ENCODE measurements at places on chromosomes 12 and 14. TPM values are rescaled to one million over a fixed set of nuclear protein-coding genes. Genes with fewer than 3 reads are reported as not detected.

DNA sequence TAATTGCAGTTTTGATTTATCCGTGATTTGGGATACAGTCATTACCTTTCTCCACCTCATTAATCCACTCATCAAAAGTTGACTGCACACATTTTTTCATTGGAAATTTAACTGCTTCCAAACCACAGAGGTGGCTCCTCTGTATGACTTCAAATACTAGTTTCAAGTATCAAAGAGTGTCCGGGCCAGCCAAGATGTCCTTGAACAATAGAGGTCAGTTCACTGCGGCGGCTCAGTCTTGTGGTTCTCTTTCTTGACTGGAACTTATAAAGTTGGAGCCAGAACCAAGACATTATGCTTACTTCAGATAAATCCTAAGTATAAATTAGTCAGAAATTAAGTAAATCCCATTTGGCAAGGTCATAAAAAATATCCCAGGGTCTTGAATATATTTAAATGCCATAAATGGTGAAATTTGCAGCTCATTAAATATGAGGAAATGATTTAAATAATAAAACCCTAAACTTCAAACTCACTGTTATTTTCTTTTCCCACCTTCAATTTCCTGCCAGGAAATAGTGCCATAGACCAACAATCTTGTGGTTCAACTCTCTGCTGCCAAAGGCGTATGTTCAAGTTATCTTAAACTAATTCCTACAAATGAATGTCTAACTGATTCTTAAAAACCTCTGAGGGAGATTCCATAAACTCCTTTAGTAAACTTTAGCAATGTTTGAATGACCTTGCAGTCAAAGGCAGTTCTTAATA lies 360.8 kb downstream of the AEBP2 start:
- DNase-seq: no peak
- no peak overlapping the region for H3K4me3 ChIP-seq
- H3K4me1 ChIP-seq: peaks cover 11% of the 10 kb centered on the region
- no peak overlapping the region for H3K27ac ChIP-seq
- H3K36me3 ChIP-seq: no peaks in the 10 kb centered on the region

GRCh38 chr12:26247873-26248272 lies 52.5 kb downstream of the SSPN start:
- peaks cover 5% of the 10 kb centered on the region for H3K4me1 ChIP-seq
- H3K4me3 ChIP-seq: no peak overlapping the region
- DNase-seq: no peak
- H3K27ac ChIP-seq: no peak overlapping the region
- H3K36me3 ChIP-seq: no peaks in the 10 kb centered on the region

DNA sequence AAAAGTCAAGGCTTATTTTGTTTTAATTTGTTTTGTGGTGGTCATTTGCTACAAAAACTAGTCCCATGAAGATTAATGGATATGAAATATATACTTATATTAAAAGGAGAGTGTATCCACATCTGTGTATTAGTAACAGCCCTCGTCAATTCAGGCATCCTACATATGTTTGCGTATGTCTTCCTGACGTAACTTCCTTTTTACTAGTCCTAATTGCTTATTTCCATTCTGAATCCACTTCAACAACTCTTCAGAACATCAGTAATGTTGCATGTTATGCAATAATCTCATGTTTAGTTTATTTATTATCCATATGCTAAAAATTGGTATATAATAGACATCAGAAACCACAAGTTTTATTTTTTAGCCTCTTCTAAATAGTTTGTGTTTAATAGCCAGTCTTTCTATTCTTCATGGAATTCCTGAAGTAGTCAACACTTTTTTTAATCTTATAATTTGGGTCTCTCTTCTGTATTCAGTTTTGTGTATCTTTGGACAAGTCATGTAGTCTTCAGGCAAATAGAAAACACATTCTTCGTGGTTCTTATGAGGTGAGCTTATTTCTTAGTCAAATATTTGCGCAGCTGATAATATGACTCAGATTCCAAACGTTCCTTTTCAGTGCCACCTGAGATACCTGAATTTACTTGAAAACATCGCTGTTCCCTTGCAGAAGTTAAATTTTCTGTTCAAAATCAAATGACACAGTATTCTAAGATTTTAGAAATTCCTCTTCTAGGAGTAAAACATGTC lies 268.6 kb downstream of the CCDC59 start:
- DNase-seq: no peak
- H3K27me3 ChIP-seq: no peaks in the 10 kb centered on the region
- H3K4me1 ChIP-seq: no peaks in the 10 kb centered on the region
- no peak overlapping the region for H3K27ac ChIP-seq

GRCh38 chr12:92603741-92604432 lies 98.9 kb upstream of the PLEKHG7 start:
- no peaks in the 10 kb centered on the region for H3K27me3 ChIP-seq
- no peaks in the 10 kb centered on the region for H3K36me3 ChIP-seq
- H3K4me3 ChIP-seq: no peak overlapping the region
- no peak for DNase-seq
- H3K4me1 ChIP-seq: peaks cover 5% of the 10 kb centered on the region

- no peak overlapping the region for H3K4me3 ChIP-seq
- peaks cover 3% of the 10 kb centered on the region for H3K4me1 ChIP-seq
- no peaks in the 10 kb centered on the region for H3K36me3 ChIP-seq
- H3K27me3 ChIP-seq: no peaks in the 10 kb centered on the region
Observed at GRCh38 chr12:67078957-67079356, 190.2 kb upstream of the CAND1 start.

DNA sequence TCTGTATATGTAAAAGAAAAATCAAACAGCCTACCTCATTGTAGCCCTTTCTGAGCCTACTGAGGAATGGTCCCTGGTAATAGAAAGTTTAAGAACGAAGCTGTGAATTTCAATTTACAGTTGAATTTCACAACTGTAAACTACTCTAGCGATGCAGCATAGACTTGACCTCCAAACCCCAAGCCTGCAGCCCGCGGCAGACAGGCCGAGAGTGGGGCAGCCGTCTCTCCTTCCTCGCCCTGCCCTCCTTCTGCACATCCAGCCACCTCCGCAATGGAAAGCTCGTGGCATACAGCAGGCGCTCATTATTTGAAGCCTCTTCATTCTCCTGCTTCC lies 15.3 kb downstream of the RNASE2 start:
- peaks cover 22% of the 10 kb centered on the region for H3K4me1 ChIP-seq
- H3K27ac ChIP-seq: no peak overlapping the region
- H3K4me3 ChIP-seq: peak overlapping the region; percentile 64
- no peaks in the 10 kb centered on the region for H3K27me3 ChIP-seq
- DNase-seq: no peak
- no peaks in the 10 kb centered on the region for H3K36me3 ChIP-seq

GRCh38 chr12:53427905-53428594 lies 4.4 kb downstream of the AMHR2 start:
- no peaks in the 10 kb centered on the region for H3K27me3 ChIP-seq
- no peaks in the 10 kb centered on the region for H3K4me1 ChIP-seq
- no peak overlapping the region for H3K4me3 ChIP-seq
- no peak for DNase-seq
- H3K36me3 ChIP-seq: no peaks in the 10 kb centered on the region
- H3K27ac ChIP-seq: no peak overlapping the region

GRCh38 chr14:72111911-72112310 lies 179.7 kb downstream of the RGS6 start:
- H3K4me1 ChIP-seq: no peaks in the 10 kb centered on the region
- no peaks in the 10 kb centered on the region for H3K27me3 ChIP-seq
- no peak for DNase-seq
- H3K27ac ChIP-seq: no peak overlapping the region

GRCh38 chr12:125187148-125187745 lies 122.0 kb downstream of the AACS start:
- no peak overlapping the region for H3K27ac ChIP-seq
- DNase-seq: no peak
- peaks cover 86% of the 10 kb centered on the region for H3K27me3 ChIP-seq

DNA sequence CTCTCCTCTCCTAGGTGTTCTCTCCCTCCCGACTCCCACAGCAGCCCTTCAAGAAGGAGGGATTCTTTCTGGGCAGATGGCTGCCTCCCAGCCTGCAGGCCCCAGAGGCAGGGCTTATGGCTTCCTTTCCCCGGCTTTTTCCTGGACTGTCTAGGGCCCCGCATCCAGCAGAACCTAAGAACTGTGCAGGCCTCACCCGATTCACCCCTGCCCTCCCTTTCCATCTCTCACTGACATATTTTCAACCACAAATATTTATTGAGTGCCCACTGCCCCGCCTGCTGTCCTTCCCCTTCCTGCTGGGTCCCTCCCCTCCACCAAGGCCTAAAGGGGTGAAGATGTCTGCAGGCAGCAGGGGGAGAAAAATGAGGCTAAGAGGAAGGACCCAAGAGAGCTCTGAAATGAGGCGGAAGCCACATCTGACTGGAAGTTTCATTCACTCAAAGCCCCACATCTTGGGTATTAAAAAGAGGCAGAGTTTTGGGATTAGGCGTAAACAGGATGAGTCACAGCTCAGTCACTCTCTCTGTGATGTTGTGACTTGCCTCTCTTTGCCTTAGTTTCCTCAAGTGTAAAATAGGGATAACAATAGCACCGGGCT lies 2.9 kb downstream of the SCNN1A start:
- H3K4me1 ChIP-seq: peaks cover 88% of the 10 kb centered on the region
- H3K27me3 ChIP-seq: no peaks in the 10 kb centered on the region
- H3K4me3 ChIP-seq: peak overlapping the region; percentile 2

DNA sequence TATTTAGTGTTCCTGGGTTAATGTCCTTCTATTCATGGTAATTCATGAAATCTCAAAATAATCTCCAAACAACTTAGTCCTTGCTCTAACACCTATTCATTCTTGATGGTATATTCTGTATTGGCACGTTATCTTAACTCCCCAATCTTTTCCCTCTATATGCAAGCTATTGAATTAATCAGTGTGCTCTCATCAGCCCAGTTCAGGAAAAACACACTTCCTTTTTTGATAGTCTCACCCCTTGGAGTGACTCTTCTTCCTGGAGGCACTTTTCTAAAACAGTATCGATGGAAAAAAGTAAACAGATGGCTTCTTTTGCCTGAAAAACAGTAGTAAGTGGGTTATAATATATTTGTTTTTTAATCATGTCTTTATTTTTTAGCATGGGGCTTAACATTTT lies 28.6 kb downstream of the TULP3 start:
- peaks cover 54% of the 10 kb centered on the region for H3K36me3 ChIP-seq
- H3K4me3 ChIP-seq: no peak overlapping the region
- H3K4me1 ChIP-seq: no peaks in the 10 kb centered on the region
- H3K27ac ChIP-seq: no peak overlapping the region
- no peaks in the 10 kb centered on the region for H3K27me3 ChIP-seq
- DNase-seq: no peak

DNA sequence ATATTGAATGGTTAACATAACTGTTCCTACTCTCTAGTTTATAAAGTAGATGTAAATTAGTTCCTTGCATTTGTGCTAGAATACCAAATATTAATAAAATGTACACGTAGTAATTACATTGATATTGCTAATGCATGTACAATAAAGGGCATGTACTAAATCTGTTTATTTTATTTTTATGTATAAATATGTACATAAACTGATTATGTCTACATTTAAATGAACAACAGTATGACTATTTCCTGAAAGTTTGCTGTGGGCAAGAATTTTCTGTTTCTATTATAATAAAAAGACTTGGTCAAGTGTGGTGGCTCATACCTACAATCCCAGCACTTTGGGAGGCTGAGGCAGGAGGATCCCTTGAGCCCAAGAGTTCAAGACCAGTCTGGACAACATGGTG lies 257.2 kb upstream of the FOXN3 start:
- no peaks in the 10 kb centered on the region for H3K27me3 ChIP-seq
- H3K36me3 ChIP-seq: no peaks in the 10 kb centered on the region
- H3K4me3 ChIP-seq: no peak overlapping the region
- no peaks in the 10 kb centered on the region for H3K4me1 ChIP-seq

GRCh38 chr12:92234533-92234932 lies 88.9 kb upstream of the BTG1 start:
- H3K27me3 ChIP-seq: no peaks in the 10 kb centered on the region
- H3K4me3 ChIP-seq: no peak overlapping the region
- H3K36me3 ChIP-seq: no peaks in the 10 kb centered on the region
- DNase-seq: no peak

DNA sequence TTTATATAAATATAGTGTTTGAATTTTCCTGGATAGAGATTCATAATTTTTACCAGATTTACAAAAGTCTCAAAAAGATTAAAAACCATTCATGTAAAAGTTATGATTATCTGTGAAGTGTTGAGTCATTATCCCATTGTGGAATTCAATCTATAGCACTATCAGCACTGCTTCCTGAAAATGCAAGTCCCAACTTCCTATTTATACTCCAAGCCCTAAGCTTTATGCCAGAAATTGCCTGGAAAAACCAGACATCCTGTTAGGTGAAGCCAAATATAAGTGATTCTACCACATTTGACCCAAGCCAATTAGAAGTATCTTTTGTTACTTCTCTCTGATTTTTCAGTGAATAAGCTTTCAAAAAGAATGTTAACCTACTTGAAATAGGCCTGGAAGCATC lies 129.1 kb downstream of the GPR135 start:
- H3K36me3 ChIP-seq: peaks cover 9% of the 10 kb centered on the region
- DNase-seq: no peak
- H3K27ac ChIP-seq: peak overlapping the region; percentile 75
- H3K27me3 ChIP-seq: no peaks in the 10 kb centered on the region
- H3K4me1 ChIP-seq: peaks cover 51% of the 10 kb centered on the region

- DNase-seq: no peak
- no peak overlapping the region for H3K4me3 ChIP-seq
- no peak overlapping the region for H3K27ac ChIP-seq
- H3K4me1 ChIP-seq: peaks cover 4% of the 10 kb centered on the region
- no peaks in the 10 kb centered on the region for H3K27me3 ChIP-seq
Observed at GRCh38 chr12:15839041-15839440, 43.1 kb upstream of the STRAP start.

DNA sequence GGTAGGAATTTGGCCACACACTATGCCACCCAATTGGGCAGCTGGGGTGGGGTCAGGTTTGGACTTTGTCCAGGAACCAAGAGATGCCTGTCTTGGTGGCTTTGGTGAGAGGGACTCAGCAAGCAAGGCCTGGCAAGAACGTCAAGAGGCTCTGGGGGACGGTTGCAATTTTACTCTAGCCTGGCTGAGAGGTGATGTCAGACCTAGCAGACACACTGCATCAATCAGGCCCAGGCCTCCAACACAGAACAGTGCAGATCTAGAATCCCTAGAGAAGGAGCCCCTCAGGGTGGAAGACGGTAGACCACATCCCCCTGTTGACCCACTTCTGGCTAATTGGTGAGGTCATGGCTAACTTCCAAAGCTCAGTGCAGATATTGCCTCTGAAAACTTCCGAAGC lies 1.6 kb upstream of the UNC119B start:
- H3K4me3 ChIP-seq: no peak overlapping the region
- H3K27me3 ChIP-seq: no peaks in the 10 kb centered on the region
- no peak overlapping the region for H3K27ac ChIP-seq
- peaks cover 24% of the 10 kb centered on the region for H3K4me1 ChIP-seq

KRT71 gene
- total RNA-seq: 231 TPM
